ENCODE measurements at places on chromosomes 4 and X.

GRCh38 chr4:99670409-99671073 is 12.9 kb upstream of the C4orf54 start:
- no peak for DNase-seq

DNA sequence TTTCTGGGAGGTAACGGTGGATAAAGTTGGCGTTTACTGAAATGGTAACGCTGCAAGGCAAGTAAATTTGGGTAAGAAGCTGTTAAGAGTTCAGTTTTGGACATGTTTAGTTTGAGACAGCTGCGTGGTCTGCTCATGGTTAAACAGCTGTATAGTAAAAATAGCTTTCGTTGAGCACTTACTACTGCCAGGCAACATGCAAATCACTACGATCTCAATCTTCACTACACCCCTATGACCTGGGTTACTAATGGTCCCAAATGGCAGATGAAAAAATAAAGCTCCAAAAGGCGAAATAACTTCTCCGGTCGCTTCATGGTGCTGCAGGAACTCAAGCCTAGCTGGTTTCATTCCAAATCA is 22.2 kb downstream of the FABP2 start:
- no peak for DNase-seq

DNA sequence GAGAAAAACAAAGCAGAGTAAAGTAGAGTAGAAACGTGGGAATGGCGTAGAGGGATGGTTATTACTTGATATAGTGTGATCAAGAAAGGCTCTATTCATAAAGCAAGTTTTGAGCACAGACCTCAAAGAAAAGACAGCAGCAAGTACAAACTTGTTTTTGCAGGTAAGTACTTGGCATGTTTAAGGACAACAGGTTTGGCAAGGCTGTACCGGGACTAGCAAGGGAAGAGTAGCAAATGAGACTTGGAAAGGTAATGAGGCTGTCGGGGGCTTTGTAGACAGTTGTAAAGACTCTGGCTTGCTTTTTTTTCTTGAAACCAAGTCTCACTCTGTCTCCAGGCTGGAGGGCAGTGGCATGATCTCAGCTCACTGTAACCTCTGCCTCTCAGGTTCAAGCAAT is 40.9 kb downstream of the NEK1 start:
- no peak for DNase-seq

DNA sequence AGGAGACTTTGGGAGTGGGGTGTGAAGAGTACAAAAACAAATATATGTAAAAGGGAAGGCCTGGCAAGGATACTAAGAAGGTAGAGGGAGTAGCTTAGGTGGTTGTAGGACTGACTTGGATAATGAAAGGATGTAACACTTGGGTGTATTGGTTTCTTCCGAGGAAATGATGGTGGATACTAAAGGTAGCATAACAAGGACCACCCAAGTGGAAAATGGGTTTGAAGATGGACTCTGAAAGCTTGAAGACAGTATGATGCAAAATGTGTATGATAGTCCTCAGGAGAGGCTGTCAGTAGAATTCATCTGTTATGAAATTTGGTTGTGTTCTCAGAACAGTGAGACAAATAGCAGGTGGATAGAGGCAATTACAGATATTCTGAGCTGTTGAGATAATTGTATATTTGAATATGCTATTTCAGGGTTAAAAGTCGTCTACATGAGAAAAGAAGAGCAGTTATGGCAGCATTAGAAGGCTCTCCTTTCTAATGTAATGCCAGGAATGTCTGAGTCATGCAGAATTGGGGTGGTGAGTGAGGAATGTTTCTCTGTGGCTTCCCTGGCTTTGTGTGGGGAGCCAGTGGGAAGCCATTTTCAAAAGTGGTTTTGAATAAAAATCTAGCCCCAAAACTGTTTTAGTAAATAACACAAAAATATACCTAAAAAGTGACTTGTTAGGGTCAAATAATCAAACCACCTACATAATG is 75.6 kb downstream of the FHIP1A start:
- DNase-seq, result no peak

- peak; percentile 3 for DNase-seq
These were observed 72.0 kb downstream of the IL1RAPL1 start for GRCh38 chrX:28659269-28659668.

DNA sequence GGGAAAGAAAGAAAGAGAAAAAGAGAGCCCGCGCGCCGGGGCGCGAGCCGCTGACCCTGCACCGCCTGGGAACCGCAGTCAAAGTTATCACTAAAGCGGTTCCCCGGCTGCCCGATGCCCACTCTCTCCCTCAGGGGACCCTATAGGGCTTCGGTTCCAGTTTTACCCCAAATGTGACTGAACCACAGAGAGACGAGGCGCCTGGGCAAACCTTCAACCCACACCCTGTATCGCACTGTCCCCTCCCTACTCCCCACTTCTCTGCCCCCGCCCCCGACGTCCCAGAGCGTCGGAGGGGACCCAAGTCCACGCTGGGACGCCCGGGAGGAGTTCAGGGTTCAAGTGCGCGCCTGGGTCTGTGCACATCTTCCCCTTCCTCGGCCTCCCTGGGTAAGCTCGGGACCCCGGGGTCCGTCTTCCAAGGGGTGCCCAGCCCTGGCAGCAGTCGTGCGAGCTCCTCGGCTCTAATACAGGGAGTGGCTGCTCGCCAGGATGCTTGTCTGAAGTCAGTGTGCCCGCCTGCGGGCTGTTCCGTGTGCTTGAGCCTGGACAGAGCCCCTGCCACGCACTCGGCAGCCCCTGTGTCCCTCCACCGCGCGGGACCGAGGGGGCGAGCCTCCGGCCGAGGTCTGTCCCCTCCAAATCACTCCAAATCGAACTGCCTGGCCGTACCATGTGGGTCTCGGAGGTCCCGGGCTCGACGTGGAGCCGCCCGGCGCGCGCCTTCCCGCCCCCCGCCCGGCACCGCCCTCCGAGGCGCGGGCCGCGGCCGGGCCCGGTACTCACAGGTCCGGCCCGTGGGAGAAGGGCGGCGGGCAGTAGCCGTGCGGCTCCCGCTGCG is 960 bp downstream of the TRPC3 start:
- DNase-seq, result peak; percentile 26

DNA sequence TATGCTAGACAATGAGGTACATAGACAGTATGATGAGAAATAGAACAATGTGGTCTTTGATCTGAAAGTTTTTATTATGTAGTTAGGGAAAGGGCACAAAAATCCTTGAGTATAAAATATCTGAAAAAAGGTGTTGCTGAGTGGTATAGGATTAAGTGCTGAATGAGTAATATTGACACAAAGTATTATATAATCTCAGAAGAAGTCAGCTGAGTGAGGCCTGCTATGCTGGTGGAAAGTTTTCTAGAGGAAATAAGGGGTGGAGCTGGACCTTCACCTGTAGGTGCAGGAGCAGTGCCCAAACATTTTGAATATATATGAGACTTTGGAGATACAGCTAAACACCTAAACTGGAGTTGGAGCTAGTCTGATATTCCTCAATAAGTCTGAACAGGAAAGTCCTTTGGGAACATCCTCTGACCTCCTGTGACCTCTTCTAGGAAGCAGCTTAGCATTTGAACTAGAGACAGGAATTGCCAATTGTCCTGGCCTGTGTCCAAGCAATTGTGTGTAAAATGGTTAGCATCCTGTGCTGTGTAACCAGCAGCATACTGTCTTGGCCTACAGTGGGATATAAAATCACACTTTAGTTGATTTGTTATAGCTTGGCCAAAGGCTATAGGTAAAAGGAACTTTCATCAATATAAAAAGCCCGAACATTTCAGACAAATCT is 285.3 kb downstream of the ANKRD50 start:
- DNase-seq, result no peak

GRCh38 chrX:70479247-70479921 is 34.7 kb downstream of the DLG3 start:
- no peak for DNase-seq

DNA sequence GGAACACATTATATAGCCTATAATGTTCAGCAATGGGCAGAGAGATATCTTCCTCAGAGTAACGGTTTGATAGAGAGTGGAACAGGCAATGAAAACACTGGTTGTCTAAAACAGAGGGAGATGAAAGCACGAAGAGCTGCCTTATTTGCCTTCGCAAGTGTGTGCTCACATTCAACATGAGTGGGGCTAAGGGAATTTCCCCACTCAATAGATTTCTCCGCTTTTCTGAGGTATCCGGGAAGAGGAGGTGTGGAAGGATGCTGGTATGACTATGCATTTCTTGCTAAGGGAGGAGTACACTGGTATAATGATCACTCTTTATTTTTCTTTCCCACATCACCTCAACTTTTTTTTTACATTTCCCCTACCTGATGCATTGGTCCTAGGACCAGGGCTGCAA is 7.8 kb upstream of the GPR82 start:
- no peak for DNase-seq

DNA sequence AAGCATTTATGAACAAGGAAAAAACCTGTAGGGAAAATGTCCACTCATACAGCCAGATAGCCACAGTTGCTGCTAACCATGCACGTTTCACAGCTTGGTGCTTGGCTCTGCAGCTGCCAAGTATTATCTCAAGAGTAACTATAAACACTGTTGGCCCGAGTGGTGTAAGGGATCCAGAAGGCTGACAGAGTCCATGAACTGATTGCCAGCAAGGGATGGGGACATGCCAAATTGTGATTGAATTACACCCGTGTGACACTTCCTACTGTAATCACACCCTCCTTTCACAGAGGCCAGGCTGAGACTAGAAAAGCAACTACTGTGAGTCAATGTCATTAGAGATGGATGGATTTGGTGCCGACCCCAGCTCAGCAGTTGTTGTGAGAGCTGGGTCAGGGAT is 223.9 kb upstream of the ANKRD50 start:
- no peak for DNase-seq

- no peak for DNase-seq
These were observed 640 bp downstream of the BANK1 start for GRCh38 chr4:101791182-101791558.

DNA sequence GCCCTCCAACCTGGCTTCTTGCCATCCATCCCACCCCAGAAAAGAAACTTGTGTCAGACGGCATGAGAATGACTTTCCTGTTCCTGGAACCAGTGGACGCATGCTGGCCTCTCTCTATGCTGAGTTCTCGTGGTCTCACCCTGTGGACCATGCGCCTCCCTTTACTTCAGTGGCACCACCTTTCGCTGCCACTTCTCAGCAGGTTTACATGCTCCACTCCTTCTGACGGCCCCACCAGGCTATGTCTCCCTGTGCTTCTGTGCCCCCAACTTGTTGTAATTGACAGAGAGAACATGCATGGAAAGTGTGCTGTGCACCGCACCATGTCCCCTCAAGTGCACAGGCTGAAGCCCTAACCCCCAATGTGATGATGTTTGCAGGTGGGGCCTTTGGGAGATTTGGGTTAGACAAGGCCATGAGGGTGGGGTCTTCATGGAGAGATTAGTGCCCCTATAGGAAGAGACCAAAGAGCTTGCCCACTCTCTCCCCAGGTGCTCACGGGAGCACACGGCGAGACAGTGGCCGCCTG is 3.1 kb upstream of the PPP2R2C start:
- DNase-seq, result no peak

DNA sequence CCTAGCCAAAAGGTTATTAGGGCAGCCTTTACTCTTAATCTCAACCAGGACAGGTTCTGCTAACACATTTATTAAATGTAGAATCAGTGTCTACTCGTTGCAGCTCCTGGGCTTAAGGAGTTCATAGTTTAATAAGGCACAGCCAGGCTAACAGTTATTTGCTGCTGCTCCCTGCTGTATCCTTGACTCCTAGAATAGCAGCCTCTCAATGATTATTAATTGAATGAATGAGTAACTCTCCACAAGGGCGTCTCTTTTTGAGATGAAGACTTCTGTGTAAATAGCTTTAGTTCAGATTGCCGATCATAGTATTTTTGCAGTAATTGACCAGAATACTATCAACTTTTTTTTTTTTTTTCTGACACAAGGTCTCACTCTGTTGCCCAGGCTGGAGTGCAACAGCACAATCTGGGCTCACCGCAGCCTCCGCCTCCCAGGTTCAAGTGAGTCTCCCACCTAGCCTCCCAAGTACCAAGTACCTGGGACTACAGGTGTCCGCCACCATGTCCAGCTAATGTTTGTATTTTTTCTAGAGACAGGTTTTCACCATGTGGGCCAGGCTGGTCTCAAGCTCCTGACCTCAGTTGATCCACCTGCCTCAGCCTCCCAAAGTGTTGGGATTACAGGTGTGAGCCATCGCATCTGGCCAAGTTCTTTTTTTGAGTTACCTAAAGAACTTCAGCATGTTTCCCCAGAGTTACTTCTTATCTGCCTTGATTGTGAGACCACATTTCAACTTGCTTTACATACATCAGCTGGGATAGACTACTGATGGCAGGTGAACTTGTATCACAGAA is 2.9 kb downstream of the UGDH start:
- no peak for DNase-seq

- DNase-seq, result no peak
These were observed 480.7 kb downstream of the INPP4B start for GRCh38 chr4:142365391-142365790.

DNA sequence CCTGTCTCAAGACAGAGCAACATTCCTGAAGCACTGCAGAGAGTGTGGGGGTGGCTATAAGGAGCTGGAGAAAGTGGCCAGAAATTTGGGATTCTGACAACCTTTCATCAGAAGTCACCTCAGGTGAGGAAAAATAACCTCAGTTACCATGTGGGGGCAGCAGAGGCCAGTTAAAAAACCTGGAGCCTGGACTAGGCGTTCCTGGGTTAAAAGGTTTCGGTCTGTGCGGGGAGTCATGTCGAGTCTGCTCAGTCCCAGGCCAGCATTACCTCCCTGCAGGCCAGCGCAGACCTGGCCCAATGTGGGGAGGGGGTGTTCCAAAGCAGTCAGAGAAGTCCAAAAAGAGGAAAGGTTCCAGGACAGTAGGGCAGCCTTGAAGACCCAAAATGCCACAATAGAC is 10.9 kb upstream of the NALF2 start:
- DNase-seq, result peak; percentile 54

DNA sequence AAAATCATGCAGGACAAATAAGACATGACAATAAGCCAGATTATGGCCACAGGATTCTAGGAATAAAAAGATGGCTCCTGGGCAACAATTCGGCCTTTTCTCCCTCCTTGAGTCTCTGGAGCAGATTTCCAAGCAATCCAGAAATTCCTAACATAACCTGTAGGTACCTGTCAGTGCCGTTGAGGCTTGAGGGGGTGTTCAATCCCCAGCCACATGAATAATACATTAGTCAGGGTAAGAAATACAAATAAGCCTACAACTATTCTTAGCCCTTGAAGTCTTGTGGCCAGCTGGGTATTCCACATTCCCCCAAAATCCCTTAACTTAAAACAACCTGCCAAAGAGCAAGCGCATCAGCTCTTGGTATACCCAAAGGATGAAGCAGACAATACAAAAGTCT is 9.7 kb downstream of the CXorf38 start:
- DNase-seq, result no peak

DNA sequence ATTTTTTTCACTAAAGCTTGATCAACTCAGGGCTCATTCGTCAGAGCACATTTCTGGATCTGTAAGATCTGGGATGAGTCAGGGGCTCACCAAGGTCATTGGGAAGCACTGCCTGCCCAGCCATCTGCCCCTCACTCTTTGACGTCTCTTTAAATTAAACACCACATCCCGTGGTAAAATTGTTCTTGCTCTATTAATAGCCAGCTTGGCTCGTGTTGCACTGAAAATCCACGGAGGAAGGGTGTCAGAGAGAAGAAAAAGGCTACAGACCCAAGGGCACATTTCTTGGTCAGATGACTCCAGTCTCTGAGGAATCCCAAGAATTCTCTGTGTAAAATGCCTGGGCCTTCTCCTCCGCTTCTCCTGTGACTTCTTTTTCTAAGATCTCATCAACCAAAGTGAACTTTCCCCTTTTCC is 45.7 kb upstream of the GATB start:
- DNase-seq, result no peak

Measured in activated CD4-positive, alpha-beta T cell treated with anti-CD3 and anti-CD28 coated beads, Interleukin-2, amount 50 U/mL, for 48 hours (primary cell).